ENCODE measurements at places on chromosomes 5 and 9.
A peak's percentile ranks its signal among the peaks of the same experiment; 100 is the strongest.

GRCh38 chr5:30099634-30100033 is 1093.9 kb upstream of the CDH6 start:
- DNase-seq = peak; percentile 48

GRCh38 chr5:127810017-127810416 is 106.8 kb downstream of the CCDC192 start:
- DNase-seq = no peak

DNA sequence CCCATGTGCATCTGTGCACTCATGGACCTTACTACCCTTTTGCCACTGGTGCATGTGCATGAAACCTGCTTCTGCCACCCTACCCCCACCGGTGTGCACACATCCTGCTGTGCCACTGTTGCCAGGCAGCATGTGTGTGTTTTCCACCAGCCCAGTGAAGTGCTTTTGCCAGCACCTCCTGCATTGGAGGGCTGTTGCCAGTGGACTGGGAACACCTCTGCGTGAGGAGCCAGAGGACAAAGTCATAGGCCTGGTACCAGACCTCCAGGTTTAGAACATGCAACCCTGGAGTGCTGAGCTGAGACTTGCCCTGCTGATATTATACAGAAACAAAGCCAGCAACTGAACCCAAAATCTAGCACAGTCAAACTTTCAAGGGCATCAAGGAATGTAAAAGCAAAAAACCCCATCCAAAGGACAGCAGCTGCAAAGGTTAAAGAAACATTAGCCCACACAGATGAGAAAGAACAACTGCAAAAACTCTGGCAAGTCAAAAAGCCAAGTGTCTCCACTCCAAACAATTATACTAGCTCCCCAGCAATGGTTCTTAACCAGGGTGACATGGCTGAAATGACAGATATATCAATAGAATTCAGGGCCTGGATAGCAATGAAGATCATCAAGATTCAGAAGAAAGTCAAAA is 70.6 kb upstream of the PTPN3 start:
- DNase-seq = no peak

DNA sequence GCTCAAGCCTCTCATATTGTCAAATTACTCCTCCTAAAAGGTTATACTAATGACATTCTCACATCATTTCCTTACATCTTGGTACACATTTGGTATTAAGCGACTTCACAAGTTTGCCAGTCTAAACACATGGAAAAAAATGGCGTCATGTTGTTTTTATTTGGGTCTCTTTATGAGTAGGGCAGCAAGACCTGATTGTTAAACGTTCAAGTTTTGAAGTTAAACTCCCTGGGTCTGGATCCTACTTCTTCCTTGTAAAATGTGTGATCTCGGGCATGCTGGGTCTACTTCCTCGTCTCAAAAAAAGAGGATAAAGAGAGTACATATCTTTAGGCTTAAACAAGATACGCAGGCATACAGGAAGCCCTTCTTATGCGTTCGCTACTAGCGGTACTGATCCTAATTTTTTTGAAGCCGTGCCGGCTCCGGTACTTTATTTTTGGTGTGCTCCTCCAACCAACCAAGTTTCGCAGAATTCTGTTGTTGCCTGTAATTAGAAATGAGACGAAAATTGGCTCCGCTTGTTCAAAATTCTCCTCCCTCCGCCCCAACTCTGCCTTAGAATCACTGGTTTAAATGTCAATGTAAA is 596 bp upstream of the CDC37L1 start:
- peak; percentile 38 for DNase-seq

DNA sequence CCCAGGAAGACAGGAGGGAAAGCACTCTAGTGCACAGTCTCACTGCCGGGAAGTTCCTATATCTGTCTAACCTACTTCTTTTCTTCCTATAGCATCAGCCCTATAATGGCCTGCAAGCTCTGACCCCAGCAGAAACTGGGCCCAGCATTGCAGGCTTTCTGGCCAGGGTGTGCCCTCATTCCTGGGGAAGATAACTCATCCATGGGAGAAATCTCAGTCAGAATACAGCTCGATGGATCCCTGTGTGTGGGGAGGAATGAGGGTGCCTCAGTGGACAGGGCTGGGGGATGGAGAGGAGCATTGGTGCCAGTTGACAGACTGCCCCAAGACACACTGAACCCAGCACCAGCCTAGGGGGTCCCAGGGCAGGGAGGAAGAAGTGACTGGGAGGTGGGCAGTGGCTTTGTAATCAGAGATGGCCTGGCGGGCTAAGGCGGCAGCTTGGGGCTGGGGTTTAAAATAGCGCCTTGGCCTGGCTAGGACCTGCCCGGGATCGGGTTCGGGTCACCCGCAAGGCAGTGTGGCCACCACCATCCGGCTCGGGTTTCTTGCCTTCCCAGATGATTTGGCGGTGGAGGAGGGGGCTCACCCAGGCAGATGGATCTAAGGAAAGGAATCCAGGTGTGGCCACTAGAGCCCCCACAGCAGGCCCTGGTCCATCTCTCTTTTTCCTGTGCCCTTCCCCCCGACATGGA is 7.6 kb upstream of the CXXC5 start:
- no peak for DNase-seq

- peak; percentile 44 for DNase-seq
These were observed 415.4 kb upstream of the GRAMD2B start for GRCh38 chr5:126007841-126008240.

DNA sequence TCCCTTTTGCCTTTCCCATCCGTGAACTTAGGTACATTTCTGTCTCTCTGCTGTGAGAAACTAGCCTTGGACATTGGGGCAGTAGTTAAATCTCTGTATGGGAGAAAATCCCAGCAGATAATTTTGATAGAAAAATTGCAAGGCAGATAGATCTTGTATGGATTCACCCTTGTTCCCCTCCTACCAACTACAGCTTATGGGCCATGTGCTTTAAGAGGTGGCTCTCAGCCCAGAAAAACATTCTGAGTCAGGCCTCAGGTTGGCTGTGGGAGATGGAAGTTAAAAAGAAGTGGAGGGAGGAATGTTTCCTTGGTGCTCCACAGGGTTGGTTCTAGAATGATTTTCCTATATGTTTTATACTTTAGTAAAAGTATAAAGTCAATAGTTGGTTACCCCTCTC is 1.4 kb upstream of the KDM3B start:
- peak; percentile 59 for DNase-seq

GRCh38 chr9:127149010-127149409 is 26.6 kb upstream of the ANGPTL2 start:
- DNase-seq = no peak

DNA sequence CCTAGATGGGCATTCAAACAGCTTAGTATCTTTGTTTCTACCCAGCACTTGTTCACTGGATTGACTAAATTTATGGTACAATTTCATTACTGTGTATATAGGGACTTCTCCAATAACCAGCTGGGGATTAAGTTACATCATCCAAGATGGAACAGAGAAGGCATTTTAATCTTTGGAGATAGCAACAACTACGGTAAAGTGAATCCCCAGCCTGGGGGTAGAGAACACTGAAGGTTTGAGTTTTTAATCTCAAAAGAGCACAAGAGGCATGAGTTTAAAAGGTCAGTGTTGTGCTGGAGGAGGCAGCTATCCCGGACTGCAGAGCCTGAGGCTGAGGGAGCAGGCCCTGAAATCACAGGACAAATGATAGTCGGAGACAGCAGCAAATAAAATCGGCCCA is 28.6 kb downstream of the DDX31 start:
- DNase-seq = no peak

DNA sequence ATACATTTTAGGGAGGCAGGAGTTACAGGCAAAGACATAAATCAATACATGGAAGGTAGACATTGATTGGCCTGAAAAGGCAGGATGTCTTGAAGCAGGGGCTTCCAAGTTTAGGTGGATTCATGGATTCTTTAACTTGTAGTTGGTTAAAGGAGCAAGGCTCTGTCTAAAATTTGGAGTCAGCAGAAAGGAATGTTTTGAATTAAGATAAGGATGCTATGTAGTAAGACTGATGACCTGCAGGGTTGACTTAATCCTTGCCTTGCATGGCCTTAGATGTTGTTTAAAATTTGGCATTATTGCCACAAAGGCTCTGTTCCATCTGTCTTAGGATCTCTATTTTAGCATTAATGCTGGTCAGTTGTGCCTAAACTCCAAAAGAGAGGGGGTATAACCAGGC is 171.3 kb downstream of the C5orf15 start:
- DNase-seq = peak; percentile 5

DNA sequence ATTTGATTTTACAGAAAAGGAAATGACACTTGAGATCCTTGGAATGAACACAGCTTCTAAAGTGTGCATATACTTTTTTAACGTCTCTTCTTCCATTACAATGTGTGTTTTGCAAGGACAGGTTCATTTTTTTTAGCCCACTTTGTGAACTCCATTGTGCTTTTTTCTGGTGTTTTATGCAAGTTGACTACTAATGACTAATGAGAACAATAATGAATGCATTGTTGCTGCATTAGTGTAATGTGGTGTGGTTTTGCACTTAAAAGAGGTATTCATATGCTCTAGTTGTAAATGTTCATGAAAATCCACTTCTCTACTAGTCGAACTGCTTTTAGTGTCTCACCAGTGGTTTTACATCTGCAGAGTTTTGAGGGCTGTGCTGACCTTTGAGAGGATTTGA is 93.6 kb downstream of the UHRF2 start:
- peak; percentile 37 for DNase-seq
